Thyroid gland (tissue), 4 donors: ENCODE measurements at places on chromosomes 4 and X.
A peak's percentile ranks its signal among the peaks of the same experiment; 100 is the strongest.

GRCh38 chr4:100695039-100695654 lies 177.3 kb upstream of the EMCN start:
- DNase-seq, result no peak

DNA sequence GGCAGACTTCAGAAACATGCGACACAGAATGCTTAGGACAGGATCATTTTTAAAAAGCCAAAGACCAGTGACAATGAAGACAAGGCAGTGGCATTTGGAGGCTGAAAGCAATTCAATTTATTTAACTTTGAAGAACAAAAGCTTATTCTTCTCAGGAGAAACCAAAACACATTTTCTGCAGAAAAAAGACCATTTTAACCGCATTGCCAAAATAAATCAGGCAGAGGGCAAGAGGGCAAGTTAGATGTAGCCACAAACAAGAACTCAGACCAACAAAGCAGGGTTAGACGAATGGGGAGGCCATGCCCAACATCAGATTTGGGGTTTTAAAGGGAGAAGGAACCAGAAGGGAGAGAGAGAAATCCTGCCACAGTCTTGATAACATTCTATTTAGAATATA lies 58.9 kb downstream of the RELL1 start:
- DNase-seq, result no peak

- DNase-seq, result no peak
Observed at GRCh38 chr4:103673983-103674382, 45.8 kb downstream of the TACR3 start.

- DNase-seq, result no peak
Observed at GRCh38 chrX:17635231-17635630, 102.1 kb upstream of the SCML1 start.

- DNase-seq, result no peak
Observed at GRCh38 chr4:100833906-100834305, 316.1 kb upstream of the EMCN start.

DNA sequence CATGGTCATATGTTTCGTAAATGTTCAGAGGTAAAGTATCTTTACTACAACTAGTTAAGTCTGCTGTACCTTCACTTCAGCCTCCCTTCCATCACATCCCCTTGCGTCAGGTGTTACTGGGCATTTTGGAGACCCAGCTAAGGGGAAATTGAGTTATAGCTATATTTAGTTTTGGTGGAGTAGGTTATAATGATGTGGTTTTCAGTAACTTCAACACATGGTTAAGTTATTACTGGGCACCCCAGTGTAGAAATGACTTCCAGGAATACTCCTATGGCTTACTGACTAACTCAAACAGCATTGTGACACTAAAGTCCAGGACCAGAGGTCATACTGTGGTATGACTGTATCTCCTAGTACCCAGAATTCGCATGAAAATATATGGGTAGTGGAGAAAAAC lies 23.4 kb upstream of the ACSL1 start:
- no peak for DNase-seq

- no peak for DNase-seq
Observed at GRCh38 chr4:38805530-38806145, 1.0 kb upstream of the TLR1 start.

DNA sequence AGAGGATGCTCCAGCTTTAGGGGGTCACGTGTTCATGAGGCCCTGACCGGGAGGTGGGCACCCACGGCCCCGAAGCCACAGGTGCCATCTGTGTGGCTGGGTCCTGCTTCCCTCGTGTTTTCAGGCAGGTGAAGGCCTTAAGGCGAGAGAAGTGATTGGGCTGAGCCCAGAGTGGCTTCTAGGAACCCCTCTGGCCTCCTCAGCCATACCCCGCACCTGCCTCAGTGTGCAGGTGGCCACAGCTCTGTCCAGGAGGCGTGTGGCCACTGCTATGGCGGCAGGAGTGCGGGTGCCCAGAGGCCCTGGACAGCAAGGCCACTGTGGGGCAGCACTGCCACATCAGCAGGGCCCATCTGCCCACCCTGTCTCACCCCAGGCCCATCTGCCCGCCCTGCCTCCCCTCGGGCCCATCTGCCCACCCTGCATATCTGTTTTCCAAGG lies 25.0 kb downstream of the NKX1-1 start:
- DNase-seq, result no peak

DNA sequence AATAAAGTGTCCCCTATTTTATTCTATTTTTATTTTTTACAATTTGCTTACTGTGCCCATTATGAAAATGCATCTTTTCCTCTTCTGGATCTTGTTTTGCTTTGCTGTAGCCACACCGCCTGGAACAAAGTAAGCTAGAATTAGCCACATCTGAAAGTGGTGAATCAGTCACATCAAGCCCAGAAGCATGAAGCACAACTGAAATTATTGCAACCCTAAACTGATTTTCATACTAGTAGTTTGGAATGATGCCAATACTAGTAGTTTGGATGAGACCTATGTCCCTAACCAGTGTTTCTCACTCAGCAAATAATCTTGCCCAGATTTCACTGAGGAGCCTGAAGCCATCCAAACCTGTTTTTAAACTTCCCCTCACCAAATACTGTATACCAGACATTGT lies 303.0 kb downstream of the EPHA5 start:
- DNase-seq, result no peak

GRCh38 chr4:173998471-173999144 lies 284.9 kb downstream of the FBXO8 start:
- no peak for DNase-seq

DNA sequence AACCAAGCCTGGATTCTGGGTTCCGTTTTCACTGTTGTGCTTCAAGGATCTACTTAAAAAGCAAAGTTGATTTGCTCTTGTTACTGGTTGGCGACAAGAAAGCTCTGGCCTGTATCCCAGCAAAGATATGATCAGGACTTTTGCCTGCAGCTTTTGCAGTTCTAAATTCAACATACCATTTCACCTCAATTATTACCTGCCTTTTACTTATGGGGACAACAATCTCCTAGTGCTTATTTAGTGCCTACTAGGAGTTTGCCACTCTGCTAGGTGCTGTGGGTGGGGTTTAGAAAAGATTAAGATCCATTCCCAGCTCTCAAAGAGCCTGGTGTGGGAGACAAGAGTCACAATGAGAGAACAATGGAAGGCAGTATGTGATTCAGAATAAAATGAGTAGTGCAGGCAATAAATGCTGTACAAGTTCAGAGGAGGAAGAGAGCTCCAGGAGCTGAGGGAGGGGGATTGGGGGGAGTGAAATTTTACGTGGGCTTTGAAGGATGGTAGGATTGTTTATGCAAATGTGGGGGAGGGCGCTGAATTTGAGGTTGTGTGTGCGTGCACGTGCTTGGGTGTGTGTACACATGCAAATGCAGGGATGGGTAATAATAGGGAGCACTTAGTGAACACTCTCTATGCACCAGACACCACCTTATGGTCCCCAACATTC lies 5.0 kb upstream of the TMEM164 start:
- DNase-seq, result peak; percentile 37

DNA sequence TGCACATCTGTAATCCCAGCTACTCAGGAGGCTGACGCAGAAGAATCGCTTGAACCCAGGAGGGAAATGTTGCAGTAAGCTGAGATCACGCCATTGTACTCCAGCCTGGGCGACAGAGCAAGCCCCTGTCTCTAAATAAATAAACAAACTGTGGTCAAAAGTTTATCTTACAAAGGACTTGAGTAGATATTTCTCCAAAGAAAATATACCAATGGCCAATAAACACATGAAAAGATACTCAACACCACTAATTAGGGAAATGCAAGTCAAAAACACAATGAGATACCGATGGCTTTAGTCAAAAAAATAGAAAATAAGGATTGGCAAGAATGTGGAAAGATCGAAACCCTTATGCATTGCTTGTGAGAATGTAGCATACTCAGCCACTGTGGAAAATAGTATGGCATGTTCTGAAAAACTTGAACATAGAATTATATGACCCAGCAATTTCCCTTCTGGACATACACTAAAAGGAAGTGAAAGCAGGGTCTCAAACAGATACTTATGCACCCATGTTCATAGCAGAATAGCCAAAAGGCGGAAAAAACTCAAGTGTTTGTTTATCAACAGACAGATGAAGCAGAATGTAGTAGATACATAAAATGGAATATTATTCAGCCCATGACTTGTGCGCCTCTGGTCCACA lies 2.0 kb upstream of the CFAP97 start:
- DNase-seq, result no peak

DNA sequence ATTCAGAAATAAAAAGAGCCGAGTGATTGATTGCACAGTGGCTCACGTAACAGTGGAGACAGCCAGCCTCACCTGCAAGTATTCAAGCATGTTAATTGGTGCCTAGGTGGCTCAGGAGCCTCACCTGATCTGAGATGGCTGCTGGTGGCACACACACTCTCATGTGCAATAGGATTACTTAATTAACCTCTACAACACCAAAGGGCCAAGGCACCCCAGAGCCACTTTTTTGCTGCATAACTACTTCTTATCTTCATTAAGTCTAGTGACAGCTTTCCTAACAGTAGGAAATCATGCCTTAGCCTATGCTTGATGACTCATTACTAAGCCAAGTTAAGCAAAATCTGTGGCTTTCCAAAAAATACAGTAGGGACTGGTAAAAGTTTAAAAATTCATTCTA lies 117.3 kb upstream of the NOCT start:
- DNase-seq, result no peak

DNA sequence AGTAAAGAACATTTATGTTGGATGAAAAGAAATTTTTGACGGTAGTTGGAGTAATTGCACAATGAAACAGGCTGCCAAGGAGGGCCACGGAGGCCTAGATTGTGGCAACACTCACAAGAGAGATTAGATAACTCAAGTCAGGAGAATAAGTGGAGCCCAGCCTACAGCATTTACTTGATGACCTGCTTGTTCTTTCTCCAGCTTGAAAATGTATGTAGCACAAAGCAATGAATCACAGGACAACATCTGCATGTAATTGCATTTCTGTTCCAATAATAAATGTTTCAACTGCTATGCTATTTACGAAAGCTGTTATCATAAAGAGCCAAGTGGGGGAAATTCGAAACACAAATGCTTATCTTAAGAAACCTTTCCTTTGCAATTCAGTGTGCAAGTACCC lies 221.2 kb upstream of the MID1 start:
- DNase-seq, result no peak

DNA sequence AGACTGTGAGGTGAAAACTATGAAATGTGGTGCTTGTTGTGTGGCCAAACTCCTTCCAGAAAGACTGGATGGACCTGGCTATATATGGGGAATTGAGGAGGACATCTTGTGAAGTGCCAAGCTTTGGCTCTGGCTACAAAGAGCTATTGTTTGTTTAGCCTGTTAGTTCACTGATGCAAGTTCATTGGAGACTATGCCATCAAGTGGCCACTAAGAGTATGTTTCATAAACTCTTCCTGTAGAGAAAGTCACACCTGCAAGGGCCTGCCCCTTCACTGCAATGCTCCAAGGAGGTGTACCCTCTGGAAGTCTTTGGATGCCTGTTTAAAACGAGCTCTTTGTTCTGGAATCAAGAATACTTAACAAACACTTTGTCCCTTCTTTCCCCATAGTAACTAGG lies 382.0 kb downstream of the GABRG1 start:
- no peak for DNase-seq

GRCh38 chrX:72624194-72624593 lies 51.6 kb upstream of the HDAC8 start:
- no peak for DNase-seq

DNA sequence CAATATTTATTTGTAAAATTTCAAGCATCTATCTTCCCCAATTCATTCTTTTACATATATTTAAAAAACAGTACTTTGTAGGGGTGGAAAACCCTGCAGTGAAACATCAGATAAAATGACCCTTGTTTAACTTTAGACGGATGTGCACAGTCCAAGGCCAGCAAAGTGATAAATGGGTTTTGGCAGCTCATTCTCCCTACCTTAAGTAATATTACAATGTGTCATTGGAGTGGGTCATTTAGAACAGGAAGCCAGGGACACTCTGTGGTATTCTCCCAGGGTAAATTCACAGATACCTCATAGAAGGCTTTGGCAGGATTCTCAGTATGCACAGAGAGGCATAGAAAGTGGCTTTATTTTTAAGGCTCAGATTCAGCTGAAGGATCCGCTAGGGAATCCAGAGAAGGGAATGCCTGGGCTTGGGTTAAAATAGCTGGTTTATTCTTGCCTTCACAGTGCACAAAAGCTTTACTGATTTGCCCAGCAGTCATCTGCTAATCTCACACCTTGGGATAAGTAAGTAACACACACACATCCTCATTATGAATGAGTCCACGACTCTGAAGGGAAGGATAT lies 206.7 kb downstream of the RASL11B start:
- DNase-seq, result no peak

GRCh38 chr4:118935819-118936218 lies 47.2 kb downstream of the SYNPO2 start:
- no peak for DNase-seq

DNA sequence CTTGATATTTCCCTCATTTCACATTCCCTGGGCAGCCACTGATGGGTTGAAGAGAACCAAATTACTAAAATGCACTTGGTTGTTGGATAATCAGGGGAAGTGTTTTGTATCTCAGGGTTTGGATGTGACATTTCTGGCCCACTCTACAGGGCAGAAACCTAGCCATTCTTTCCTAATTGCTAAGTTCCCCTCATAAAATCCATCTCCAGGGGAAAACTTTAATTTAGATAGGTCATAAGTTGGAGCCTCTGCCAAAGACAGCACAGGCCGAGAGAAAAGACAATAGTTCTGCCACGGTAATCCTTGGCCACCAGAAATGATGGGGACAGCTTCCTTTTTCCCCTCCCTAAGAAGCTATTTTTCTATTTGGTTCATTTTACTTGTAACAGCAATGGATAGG lies 192.7 kb upstream of the C1QTNF7 start:
- DNase-seq, result no peak

- DNase-seq, result no peak
Observed at GRCh38 chrX:5068550-5068949, 1160.1 kb downstream of the NLGN4X start.

DNA sequence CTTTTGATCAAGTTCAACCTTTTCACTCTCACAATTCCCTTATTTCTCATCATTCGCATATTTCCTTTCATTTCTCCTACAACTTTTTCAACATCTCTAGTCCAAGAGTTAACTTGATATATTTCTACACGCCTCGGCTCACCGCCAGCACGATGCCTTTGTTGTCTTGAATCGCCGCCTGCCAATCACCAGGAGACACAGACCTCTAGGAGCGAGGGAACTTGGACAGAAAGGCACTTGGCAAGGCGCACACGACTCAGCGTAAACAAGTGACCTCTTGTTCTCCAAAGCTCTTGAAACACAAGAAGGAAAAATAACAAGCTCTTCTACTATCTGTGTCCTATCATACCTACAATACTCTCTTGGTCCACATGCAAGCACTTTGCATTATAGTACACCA lies 27.1 kb upstream of the RBMX start:
- peak; percentile 33 for DNase-seq

DNA sequence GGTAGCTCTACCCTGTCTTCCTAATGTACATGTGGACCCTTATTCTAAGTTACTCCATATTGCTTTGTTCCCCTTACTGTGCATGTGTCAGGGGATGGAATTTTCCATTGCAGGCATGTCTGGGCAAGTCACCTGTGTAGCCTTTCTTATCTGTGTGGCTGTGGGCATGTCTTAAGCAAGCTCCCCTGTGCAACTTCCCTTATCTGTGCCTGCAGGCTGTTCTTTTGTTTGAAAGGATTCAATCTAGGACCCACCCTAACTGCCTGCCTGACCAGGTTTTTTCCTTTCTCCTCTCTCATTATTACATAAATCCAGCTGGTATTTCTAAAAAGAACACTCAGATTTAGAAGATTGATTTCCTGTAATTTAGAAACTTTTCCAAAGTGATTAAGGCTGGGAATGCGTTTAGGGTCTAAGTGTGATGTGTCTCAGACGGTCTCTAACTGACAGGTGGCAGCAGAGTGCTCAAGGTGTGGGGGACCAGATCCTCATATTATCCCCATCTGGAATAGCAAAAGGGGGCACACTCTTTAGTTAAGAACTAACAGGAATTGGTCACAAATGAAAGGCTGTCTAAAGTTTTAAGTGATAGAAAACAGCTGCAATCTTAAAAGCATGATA lies 198.9 kb upstream of the PPP1R2C start:
- DNase-seq, result no peak
